ENCODE measurements at places on chromosomes 7 and 10. TPM values are rescaled to one million over a fixed set of nuclear protein-coding genes. Genes with fewer than 3 reads are reported as not detected.

GRCh38 chr7:156607332-156608172, 33.0 kb upstream of the RNF32 start:
- no peak for DNase-seq

DNA sequence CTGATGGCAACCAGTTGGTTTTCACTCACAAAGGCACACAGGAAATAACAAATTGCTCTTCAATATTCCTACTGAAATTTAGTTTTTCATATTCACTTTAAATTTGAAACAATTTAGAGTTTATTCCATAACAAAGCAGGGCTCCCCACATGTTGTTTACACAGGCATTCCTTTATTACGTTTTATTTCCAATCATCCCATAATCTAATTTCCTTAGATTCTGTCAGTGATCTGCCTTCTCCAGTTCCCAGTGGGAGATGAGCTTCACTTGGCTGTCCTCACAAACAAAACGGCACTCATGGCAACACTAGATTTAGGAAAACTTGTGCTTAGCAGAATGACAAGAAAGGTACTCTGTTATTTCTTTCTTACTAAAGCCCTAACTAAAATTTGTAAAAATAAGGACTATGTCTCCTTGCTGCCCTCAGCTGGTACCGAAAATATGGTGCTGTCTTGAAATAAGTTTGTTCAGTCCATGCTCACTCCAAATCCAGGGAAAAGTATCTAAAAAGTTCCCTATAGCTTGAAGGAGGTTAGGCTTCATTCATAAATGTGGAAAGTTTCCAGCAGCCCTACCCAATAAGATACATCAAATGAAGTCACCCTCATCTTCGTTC, 23.0 kb downstream of the PHYH start:
- DNase-seq, result no peak

GRCh38 chr10:88389456-88389855, 193.7 kb downstream of the RNLS start:
- DNase-seq, result no peak

DNA sequence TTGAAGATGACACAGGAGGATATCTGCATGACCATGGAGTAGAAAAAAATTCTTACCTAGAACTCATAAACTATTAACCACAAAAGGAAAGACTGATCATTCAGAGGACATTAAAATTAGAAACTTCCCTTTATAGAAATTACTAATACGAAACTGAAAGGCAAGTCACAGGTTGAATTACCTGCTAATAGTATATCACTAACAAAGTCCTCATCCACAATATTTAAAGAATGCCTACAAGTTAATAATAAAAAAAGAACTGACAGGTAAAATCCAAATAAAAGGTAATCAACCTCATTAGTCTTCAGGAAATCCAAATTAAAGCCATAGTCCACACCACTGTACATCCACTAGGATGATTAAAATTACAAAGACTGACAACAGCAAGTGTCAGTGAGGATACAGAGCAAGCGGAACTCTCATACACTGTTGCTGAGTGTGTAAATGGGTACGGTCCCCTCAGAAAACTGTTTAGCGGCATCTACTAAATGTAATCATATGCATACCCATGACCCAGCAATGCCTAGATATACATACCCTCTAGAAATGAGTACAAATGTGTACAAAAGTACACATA, 71.2 kb downstream of the ARHGAP21 start:
- no peak for DNase-seq

GRCh38 chr7:42688056-42688371, 223.9 kb downstream of the C7orf25 start:
- DNase-seq, result no peak

GRCh38 chr7:80604436-80604835, 34.0 kb upstream of the CD36 start:
- no peak for DNase-seq

- no peak for DNase-seq
These were observed 395.4 kb upstream of the NFE2L3 start for GRCh38 chr7:25756601-25757000.

DNA sequence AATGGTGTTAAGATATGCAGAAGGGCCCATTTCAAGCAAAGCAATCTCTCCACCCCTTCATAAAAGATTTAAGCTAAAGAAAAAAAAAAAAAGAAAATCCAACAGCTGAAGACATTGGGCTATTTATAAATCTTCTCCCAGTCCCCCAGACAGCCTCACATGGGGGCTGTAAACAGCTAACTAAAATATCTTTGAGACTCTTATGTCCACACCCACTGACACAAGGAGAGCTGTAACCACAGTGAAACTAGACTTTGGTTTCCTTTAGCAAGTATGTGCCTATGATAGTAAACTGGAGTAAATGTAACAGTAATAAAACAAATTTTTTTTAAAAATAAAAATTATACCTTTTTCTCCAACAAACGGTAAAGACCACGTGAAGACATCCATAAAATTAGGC, 28.6 kb downstream of the PPP3CB start:
- no peak for DNase-seq

DNA sequence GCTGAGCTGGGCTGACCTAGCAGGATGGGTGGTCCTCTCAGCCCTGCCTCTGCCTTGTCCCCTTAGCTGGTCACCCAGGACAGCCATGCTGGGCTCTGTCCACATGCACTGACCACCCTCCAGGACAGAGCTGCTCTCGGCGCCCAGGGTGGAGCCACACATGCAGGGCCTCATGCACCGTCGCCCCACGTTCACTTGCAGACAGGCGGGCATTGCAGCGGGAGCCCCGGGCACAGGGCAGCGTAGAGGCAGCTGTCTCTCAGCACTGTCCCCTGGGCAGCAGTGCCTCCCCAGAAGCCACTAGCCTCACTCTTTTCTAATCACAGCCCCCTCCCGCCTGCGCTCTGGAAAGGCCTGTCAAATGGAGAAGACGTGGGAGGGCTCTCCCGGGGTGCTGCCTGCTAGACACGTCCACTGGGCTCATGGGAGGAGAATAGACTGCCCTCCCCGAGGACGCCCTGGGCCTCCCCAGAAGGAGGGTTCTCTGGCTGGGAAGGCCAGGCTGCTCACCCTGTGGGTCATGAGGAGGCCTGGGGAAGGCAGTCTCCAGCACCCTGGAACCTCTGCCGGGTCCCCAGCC, 37.4 kb downstream of the YKT6 start:
- no peak for DNase-seq

- no peak for DNase-seq
These were observed 110.3 kb downstream of the BMPER start for GRCh38 chr7:34015651-34016050.

GRCh38 chr7:105027176-105027853, 13.3 kb downstream of the KMT2E start:
- DNase-seq, result no peak

DNA sequence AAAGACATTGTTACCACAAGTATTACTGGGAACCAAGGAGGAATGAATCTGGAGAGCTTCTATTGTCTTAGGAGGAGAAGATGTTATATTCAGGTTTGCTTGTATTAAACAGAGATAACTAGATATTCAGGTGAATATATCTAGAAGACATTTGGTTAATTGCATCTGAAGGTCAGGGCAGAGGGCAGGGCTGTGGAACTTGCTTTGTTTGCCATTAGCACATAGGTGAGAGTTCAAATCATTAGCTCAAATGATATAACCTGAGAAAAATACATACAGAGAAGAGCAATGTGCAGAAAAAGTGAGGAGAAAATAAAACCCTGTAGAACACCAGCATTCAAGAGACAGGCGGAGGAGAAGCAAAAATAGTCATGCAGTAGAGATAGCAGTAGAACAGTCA, 116.8 kb downstream of the DNAJB9 start:
- DNase-seq, result no peak

DNA sequence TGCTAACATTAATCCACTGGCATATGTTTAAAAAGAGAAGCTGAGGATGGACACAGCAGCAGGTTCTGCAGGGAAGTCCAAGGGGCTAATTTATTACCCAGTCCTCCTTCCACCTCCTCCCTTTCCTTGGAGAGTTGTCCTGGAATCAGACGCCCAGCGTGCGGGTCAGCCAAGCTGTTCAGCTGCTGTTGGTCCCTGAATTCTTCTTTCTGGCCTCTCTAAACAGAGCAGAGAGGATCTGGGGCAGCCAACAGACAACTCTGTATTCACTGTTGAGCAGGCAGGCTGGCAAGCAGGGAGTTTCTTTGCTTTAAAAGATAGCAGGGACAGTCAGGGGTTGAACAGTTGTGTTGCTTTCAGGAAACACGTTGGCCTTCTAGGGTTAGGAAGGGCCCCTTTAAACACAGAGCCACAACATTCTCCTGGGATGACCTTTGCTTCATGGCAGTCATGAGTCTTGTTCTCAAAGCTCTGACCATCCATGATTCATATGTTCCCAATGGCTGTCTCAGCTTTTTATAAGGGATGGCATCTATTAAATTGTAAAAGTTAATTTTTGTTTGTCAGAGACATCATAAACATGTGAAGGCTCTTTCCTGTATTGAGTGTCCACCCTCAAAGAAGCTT, 217.0 kb downstream of the CREB5 start:
- DNase-seq, result no peak

DNA sequence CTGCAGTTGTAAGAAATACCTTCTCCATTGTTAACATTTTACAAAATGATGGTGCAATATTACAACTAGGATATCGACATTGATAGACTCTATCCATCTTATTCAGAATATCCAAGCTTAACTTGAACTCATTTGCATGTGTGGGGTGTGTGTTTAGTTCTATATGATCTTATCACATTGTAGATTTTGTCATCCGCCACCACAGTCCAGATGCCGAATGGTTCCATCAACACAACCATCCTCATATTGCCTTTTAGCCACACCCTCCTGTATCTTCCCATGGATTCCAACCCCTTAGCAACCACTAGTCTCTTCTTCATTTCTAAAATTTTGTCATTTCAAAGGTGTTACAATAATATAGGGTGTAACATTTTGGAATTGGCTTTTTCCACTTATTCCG, 452.9 kb upstream of the AKR1E2 start:
- no peak for DNase-seq

DNA sequence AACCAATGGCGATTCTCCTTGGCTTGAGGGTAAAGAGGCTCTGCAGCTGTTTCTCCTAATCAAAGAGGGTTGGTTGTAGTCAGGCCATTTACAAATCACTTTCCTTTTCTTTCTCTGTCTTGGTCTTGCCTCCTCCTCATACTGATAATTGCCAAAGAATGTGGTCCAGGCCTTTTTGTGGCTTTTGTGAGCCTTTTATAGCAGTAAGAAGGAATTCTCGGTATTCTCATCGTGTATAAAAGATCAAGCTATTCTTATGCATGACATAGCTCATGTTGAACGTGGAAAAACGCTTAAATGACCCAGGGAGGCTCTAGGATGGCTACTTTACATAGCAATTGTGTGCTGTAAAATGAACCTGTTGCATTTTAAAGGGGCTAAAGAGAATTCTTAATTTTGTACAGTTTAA, 62.6 kb downstream of the RBM20 start:
- DNase-seq, result no peak

- DNase-seq, result no peak
These were observed 22.2 kb upstream of the CSGALNACT2 start for GRCh38 chr10:43115881-43116595.

- DNase-seq, result no peak
These were observed 33.0 kb downstream of the EN2 start for GRCh38 chr7:155490697-155491628.

GRCh38 chr10:69377933-69378332, 38.8 kb downstream of the TACR2 start:
- no peak for DNase-seq

DNA sequence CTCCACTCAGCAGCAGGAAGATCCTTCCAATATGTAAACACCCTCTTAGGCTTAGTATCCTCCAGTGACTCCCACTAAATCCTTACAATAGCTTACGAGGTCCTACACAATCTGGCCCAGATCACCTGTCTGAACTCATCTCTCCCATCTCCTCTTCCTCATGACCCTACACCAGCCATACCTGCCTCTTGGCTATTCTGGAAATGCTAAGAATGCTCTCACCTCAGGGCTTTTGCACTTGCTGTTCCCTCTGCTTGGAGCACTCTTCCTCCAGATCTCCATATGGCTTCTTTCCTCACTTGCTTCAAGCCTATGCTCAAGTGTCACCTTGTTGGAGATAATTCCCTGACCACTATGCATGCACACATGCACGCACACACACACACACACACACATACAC, 50.8 kb upstream of the FRMD4A start:
- no peak for DNase-seq

DNA sequence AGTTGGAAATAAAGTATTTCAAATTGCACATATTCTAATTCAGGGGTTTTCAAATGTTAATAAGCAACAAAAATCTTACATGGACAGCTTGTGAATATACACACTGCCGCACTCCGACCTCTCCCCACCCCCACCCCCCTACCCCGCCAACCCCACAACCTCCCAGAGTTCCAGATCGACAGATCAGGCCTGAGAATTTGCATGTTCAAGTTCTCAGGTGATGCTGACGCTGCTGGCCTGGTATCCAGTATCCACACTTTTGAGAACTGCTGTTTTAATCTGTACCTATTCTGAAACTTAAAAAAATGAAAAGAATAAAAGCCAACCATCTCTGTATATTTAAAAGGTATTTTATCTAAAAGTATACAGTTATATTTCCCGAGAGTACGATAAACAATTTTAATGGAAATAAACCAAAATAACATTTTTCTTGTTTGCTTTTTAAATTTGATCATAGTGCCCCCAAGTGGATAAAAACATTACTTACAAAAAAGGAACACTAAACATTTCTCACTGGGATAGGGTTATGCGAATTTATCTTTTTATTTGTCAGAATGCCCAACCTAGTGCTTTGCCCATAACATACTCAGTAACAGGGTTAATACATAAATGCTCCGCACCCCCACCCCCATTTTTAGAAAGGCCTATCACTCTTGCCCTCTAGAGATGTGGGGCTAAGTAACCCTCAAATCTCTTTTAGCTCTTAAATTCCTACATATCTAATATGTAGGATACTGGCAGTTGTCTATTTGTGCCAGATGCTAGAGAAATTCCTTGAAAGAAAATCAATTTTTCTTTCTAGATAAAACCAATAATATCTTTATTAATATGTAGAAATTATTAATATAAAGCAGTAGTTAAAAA, 166.3 kb downstream of the RNF133 start:
- no peak for DNase-seq

DNA sequence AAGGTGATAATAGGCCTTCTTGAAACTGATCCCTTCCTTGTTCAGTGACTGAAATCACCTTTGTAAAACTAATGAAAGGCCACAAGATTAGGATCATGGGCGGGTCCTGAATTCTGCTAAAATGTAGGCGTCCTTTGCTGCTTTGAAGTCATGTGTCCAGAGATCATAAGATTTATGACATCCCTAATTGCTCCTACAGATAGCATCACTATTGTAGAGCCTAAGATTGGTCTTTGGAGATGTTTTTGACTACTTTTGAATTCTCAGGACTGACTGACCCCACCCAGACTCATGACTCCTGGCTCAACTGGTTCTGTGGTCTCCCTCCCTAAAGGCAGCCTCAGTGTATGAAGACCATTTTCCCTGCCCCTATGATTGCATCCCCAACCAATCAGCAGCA, 322.6 kb upstream of the SEMA3D start:
- DNase-seq, result no peak

VAX1 gene
- not detected for total RNA-seq

SFTPD gene
- total RNA-seq, result 0.73 TPM

FBXO24 gene
- 1.0 TPM for total RNA-seq

SUN3 gene
- total RNA-seq, result not detected

All from left lobe of liver (tissue), 2 donors.